ENCODE measurements at places on chromosomes 4 and X.

- DNase-seq: no peak
Observed at GRCh38 chr4:27016551-27016950, 155.9 kb downstream of the STIM2 start.

- no peak for DNase-seq
Observed at GRCh38 chr4:37447886-37448285, 203.3 kb downstream of the NWD2 start.

DNA sequence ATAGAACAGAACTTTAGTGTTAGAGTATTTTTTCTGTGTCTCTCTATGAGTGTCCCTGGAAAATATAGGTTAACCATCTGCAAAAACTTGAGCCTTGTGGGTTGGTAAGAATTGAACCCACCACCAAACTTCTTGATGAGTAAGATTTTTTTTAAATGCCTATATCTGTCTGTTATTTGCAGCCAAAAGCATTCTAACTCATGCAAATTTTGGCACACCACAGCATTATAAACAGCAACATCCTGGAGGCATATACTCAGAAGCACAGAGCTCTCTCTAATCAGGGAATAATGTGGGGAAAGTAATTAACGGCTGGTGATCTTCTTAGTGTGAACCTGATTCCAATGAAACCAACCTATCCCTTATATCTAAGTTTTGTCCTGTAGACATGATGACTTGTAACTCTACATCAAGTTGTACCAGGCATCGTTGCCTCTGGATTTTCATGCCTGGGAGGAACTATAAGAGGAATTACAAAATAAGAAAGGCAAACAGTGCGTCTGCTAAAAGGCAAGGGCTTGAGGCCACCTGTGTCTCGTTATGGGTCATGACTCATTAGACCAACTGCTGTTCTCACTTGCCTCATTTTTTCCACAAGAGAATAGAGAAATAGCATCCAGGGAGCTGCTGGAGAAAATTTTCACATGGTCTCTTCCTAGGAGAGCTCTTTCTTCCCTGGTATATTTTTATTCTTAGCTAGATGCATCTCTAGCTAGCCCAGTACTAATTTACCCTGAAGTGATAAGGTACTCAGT lies 202.4 kb downstream of the CHIC2 start:
- no peak for DNase-seq

DNA sequence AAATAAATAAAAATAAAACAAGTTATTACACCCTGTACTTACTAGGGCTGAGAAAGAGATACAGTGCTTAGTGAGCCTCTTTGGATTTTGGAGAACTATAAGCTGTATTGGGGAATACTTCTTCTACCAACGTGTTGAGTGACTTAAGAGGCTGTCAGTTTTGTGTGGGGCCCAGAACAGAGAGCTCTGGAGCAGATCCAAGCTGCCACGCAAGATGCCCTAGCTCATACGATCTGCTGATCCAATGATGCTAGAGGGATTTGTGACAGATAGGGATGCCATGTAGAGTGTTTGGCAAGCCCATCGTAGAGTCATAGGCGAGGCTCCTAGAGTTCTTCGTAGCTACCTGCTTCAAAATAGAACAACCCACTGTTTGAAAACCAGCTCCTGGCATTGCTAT lies 60.3 kb upstream of the KLF3 start:
- no peak for DNase-seq

DNA sequence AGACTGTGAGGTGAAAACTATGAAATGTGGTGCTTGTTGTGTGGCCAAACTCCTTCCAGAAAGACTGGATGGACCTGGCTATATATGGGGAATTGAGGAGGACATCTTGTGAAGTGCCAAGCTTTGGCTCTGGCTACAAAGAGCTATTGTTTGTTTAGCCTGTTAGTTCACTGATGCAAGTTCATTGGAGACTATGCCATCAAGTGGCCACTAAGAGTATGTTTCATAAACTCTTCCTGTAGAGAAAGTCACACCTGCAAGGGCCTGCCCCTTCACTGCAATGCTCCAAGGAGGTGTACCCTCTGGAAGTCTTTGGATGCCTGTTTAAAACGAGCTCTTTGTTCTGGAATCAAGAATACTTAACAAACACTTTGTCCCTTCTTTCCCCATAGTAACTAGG lies 382.0 kb downstream of the GABRG1 start:
- no peak for DNase-seq

- DNase-seq: no peak
Observed at GRCh38 chrX:134669378-134670098, 11.3 kb upstream of the PLAC1 start.

DNA sequence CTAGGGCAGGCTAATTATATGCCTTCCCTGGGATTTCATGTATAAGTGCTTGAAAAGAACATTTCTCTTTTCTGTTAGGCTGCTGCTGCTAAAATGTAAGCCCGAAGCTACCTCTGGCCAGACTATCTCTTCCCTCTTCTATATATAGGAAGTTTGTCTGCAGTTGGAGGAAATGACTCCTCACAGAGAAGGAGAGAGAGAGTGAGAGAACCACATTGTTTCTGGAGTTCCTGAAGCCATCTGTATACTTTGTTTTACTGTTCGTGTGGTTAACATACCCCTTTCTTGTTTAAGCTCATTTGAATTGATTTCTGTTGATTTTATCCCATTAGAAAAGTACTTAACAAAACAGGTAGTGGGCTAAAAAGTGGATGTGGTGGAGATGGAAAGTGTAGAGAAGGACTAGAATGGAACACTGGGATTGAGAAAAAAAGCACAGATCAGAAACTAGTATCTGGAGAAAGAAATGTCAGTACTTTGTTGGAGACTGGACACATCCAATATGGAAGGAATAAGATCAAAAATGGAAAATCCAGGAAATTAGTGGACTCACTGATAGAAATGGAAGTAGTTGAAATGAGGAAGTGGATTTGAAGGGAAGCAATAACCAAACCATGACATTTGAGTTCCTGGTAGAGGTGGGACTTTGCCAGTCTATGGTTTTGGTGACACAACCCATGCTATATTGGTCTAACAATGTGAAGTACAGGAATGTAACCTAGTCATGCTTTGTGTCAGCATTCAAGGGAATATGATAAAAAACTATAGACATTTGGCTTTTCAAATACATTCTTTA lies 112.6 kb downstream of the TMA16 start:
- no peak for DNase-seq

DNA sequence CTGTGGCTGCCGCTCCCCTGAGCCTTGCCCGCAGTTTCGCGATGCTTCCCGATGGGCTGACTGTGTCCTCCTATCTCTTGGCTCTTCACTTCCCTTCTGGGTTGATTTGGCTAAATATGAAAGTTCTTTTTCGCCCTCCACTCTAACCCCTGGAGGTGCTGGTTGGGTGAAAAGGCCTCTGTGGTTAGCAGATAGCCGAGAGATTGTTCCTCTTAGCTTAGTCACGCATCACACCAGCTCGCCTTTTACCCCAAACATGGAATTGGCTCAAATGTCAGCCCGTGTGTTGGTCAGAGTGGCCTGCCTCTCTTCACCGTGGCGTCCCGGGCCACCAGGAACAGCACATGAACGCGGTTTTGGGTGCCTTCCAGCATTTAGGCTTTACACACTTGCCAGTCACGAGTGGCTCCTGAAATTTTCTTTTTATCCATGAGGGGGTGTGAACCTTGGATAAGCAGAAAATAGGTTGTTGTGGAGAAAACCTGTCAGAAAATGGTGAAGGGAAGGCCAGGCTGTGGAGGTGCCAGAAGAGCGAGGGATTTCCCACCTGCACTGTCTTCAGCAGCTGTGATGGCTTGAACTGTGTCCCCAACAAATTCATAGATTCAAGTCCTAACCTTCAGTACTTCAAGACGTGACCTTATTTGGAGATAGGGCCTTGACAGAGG lies 8.9 kb downstream of the CLCN4 start:
- no peak for DNase-seq

DNA sequence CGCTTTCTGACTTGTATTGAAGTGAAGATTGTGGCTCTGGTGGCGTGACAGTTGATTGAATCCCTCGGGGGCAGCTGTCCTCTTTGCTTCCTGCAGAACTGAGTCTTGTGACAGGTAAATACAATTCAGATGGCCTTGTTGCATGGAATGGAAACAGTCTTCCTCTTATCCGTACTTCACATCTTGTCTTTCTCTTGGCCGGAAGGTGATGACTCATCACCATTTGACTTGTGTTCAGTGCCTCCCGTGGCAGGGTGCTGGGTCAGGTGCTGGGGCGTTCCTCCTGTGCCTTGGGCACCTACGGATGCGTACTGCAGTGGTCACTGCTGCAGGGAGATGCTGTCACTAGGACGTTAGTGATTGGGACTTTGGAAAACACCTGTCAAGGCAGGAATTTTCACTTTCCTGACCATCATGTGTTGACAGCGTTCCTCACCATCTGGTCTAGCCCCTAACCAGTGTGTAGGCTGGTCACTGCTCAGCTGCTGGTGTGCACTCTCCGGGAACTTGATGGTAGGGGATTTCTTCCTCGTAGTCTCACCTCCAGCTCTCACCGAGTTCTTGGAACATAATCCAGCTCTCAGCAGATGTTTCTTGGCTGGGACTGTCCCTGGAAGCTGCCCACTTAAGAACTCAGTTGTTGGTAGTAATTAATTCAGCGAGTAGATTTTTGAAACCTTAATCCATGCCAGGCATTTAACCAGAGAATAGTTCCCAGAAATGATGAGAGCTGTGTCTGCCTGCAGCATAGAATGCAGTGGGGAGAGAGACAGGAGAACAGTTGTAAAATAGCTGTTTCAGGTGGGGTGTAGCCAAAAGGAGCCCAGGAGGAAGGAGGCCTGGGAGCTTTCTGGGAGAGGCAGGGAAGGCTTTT lies 7.2 kb downstream of the TBC1D14 start:
- peak; percentile 82 for DNase-seq

- DNase-seq: no peak
Observed at GRCh38 chr4:30828264-30828926, 108.2 kb downstream of the PCDH7 start.

DNA sequence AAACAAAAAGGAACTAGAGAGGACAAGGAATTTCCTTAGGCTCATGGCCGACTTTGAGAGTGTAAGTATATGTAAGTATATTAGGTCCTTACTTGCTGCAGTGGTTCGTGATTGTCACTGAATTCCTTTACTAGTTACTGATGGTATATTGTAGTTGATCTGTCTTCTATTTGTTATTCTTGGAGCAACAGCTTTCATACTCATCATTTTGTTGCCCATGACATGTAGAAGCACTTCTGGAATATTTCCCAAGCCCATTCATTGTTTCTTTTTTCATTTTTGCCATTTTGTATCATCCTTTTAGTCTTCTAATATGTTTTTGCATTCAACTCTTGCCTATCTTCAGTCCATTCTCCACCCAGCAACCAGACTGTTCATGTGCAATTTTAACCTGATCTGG lies 170.0 kb downstream of the ARHGAP10 start:
- DNase-seq: no peak

GRCh38 chr4:12778706-12779105 lies 705.4 kb downstream of the RAB28 start:
- DNase-seq: no peak

DNA sequence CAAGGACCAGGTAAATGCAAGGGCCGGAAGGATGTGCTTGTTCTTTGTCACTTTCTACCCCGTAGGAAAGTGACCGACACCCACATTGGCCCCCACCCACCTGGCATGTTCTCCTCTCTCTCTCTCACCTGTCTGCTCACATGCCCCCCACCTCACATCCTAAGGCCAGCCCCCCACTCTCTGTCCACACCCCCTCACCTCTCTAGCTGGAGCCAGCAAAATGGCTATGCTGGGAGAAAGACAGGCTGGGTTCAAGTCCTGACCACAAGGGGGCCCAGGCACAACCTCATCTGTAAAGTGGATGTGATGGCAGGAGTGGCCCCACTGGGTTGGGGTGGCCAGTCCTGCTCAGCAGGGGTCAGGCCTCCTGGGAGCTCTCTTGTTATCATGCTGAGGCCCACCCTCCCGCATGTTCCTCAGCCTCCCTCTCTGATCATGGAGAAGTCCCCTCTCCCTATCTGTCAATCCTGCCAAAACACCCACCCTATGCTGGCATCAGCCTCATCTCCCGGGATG lies 1.7 kb upstream of the PPP2R2C start:
- DNase-seq: no peak

DNA sequence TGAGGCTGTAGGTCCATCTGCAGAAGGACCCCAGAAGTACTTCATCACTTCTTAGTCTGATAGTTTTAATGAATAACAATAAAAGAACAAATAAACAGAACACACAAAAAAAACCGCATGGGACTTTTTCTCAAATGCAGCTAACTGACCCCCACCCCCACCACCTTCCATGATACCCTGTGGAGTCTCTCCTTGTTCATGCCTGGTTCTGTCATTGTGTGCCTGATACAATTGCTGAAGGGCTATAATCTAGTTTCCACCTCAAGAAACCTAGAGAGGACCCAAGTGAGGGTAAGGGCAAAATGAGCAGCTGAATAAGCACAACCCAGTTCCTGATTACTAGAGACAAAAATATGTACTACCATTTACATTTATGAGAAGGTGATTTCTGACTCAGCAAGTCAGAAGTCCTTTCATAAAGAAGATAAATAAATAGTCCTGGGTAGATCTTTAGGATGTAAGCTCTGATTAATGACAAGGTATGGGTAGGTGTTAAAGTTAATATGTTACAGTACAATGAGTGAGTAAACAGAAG lies 155.1 kb downstream of the TMA16 start:
- DNase-seq: no peak

GRCh38 chr4:110064295-110064694 lies 134.1 kb downstream of the ELOVL6 start:
- DNase-seq: no peak

GRCh38 chr4:169340834-169341233 lies 70.1 kb upstream of the SH3RF1 start:
- no peak for DNase-seq

DNA sequence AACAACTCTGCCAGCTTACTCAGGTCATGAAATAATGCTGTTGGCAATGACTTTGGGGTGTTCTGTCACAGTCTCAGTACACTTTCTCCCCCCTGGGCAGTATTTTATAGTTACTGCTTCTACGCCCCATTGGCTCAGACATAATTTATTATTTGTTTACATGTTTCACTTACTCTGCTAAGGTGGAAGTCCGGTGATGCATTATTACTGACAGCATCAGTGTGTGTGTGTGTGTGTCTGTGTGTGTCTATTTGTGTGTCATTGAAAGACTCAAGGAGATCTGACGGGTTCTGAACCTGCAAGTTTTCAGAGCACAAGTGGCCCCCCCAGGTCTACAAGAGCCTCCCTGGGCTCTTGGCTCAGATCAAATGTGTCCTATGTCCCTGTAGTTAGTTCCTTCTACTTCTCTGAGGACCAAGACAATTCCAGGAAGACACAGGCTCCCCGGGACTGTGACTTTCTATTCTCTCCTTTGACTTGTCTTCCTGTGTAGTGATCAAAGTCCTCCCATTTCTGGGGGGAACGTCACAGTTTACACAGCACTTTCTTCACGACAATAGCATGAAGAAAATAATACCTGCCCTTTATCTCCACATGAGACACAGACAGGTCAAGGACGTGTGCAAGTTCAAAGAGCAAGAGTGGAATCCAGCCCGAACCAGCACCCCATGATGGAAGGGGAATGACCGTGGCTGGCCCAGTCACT lies 283.7 kb upstream of the GATB start:
- DNase-seq: no peak

GRCh38 chr4:104129243-104129642 lies 365.5 kb downstream of the CXXC4 start:
- DNase-seq: no peak

GRCh38 chrX:3428792-3429191 lies 82.3 kb upstream of the MXRA5 start:
- no peak for DNase-seq

Measured in activated CD4-positive, alpha-beta T cell treated with anti-CD3 and anti-CD28 coated beads, Interleukin-2, Interleukin-4, amounts not matched to agents 100 ng/mL and 50 ng/mL, durations not matched to agents 16 hours and 8 hours (primary cell).